ENCODE measurements at places on chromosomes 12 and 14. TPM values are rescaled to one million over a fixed set of nuclear protein-coding genes. Genes with fewer than 3 reads are reported as not detected.
A peak's percentile ranks its signal among the peaks of the same experiment; 100 is the strongest.

Gene KRT7
- 6.6 TPM for total RNA-seq

Gene NPFF
- not detected for total RNA-seq

Gene POU6F1
- total RNA-seq = 4.3 TPM

Gene KCNH5
- not detected for total RNA-seq

Gene KRT74
- total RNA-seq = not detected

GRCh38 chr14:98189511-98189910 lies 1082.5 kb downstream of the BCL11B start:
- H3K4me3 ChIP-seq = no peak overlapping the region
- H3K36me3 ChIP-seq = no peaks in the 10 kb centered on the region
- H3K4me1 ChIP-seq = no peaks in the 10 kb centered on the region
- H3K27ac ChIP-seq = no peak overlapping the region
- H3K27me3 ChIP-seq = no peaks in the 10 kb centered on the region
- no peak for DNase-seq

- no peaks in the 10 kb centered on the region for H3K4me1 ChIP-seq
- H3K27me3 ChIP-seq = no peaks in the 10 kb centered on the region
- H3K4me3 ChIP-seq = no peak overlapping the region
- H3K36me3 ChIP-seq = no peaks in the 10 kb centered on the region
- DNase-seq = peak; percentile 83
These were observed 1494.7 kb upstream of the TMEM132C start for GRCh38 chr12:126772171-126772864.

DNA sequence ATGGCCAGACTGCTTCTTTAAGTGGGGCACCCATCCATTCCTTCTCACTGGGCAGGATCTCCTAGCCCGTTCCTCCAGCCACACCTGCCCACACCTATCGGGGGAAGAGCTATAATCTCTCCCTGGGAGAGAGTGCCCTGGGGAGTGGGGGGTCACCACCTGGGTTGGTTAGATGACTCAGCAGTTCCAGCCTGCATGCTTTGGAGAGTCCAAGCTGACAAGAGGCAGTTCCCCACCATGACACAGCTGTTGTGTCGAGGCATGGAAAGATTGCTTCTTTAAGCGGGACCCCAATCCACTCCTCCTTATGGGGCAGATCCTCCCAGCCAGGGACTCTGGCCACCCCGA lies 52.6 kb upstream of the PPFIA2 start:
- H3K27ac ChIP-seq = no peak overlapping the region
- H3K4me1 ChIP-seq = no peaks in the 10 kb centered on the region
- no peak overlapping the region for H3K4me3 ChIP-seq
- DNase-seq = no peak
- H3K27me3 ChIP-seq = no peaks in the 10 kb centered on the region
- no peaks in the 10 kb centered on the region for H3K36me3 ChIP-seq

GRCh38 chr14:95250140-95250769 lies 69.5 kb downstream of the CLMN start:
- H3K27me3 ChIP-seq = no peaks in the 10 kb centered on the region
- no peak overlapping the region for H3K27ac ChIP-seq
- H3K4me3 ChIP-seq = no peak overlapping the region
- H3K36me3 ChIP-seq = no peaks in the 10 kb centered on the region

GRCh38 chr12:122929148-122929538 lies 33.2 kb upstream of the VPS37B start:
- H3K27ac ChIP-seq = no peak overlapping the region
- no peaks in the 10 kb centered on the region for H3K27me3 ChIP-seq
- H3K36me3 ChIP-seq = no peaks in the 10 kb centered on the region
- H3K4me1 ChIP-seq = peaks cover 37% of the 10 kb centered on the region

GRCh38 chr14:94904636-94905035 lies 134.7 kb upstream of the GSC start:
- H3K27me3 ChIP-seq = no peaks in the 10 kb centered on the region
- H3K4me1 ChIP-seq = no peaks in the 10 kb centered on the region
- H3K36me3 ChIP-seq = no peaks in the 10 kb centered on the region
- no peak overlapping the region for H3K4me3 ChIP-seq

GRCh38 chr12:94864987-94865386 lies 138.5 kb downstream of the NDUFA12 start:
- no peak overlapping the region for H3K4me3 ChIP-seq
- peaks cover 14% of the 10 kb centered on the region for H3K4me1 ChIP-seq
- H3K36me3 ChIP-seq = peaks cover 7% of the 10 kb centered on the region
- DNase-seq = no peak
- no peaks in the 10 kb centered on the region for H3K27me3 ChIP-seq

GRCh38 chr12:98387444-98387843 lies 127.9 kb upstream of the TMPO start:
- no peak for DNase-seq
- H3K27ac ChIP-seq = no peak overlapping the region
- H3K36me3 ChIP-seq = no peaks in the 10 kb centered on the region

DNA sequence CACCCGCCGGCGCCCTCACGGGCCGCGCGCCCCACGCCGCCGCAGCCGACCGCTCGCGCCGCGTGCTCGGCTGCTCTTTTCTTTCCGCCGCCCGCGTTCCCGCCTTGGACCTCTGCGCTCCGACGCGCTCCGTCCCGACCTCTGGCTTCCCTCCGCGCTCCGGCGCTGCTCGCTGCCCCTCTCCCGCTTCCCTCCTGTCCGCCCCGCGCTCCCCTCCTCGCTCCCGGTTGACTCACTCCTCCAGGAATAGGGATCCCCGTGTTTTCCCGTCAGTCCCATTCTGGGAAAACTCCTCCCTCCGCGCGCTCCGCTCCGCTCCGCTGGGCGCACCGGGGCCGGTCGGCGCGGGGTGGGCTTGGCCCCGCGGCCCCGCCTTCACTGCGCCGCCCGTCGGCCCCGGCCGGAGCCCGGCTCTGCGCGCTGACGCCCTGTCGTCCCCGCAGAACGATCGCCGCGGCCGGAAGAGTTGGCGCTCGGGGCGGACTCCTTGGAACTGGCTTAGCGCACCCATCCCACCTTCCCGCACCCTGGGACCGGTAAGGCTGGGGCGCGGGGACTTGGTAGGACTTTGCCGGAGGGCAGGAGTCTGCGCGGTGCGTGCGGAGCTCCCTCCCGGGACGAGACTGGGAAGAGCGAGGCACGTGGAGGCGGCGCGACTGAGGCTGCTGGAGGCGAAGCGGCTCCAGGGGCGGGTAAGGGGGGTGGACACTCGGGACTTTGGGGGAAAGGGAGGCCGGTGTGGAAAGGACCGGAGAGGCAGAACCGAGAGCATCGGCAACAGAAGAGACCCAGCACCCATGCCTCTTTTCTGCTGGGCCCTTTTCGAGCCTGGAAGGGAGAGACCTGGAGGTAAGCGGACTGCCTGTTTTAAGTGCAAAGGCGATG lies 550 bp downstream of the TEAD4 start:
- DNase-seq = no peak
- H3K36me3 ChIP-seq = no peaks in the 10 kb centered on the region
- peak overlapping the region; percentile 44 for H3K4me3 ChIP-seq
- H3K27me3 ChIP-seq = peaks cover 11% of the 10 kb centered on the region
- H3K4me1 ChIP-seq = no peaks in the 10 kb centered on the region
- no peak overlapping the region for H3K27ac ChIP-seq

DNA sequence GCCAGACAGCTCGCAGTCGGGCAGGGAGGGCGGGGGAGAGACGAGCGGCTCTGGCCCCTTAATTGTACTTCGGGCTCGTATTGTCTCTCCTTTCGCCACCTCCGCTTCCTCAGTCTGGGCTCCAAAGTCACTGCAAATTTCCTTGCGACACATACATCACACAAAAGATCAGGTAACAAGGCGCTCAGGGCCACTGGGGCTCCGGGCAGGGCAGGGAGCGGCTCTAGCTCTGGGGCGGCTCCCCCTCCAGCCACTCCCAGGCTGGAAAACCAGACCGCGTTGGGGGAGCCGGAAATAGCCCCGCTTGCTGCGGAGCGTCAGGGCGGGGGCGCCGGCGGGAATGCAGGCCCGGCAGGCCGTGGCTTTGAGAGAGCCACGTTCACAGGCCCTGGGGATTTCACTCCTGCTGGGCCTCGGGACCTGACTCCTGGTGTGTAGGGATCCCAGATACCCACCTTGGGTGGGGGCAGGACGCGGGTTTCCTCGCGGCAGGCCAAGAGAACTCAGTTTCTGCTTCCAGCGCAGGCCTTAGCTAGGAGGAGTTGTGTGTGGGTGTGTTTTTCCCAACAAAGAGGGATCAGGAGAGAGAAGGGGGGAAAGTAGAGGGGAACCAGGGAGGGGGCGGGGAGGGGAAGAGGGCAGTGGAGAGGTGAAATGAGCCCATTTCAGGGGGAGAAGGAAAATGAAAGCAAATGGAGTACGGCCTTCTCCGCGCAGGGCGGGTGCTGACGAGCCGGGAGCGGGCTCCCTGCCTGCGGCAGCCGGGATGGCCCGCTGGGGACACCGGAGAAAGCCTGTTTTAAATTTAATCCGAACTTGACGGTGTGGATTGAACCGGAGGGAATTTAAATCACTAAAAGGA lies 4.4 kb upstream of the HOXC9 start:
- H3K36me3 ChIP-seq = no peaks in the 10 kb centered on the region
- no peak for DNase-seq
- H3K4me1 ChIP-seq = peaks cover 7% of the 10 kb centered on the region
- H3K27me3 ChIP-seq = peaks cover 54% of the 10 kb centered on the region
- H3K4me3 ChIP-seq = peak overlapping the region; percentile 54
- H3K27ac ChIP-seq = no peak overlapping the region
